ENCODE measurements at places on chromosomes 5 and 9.

- DNase-seq = no peak
These were observed 128.9 kb downstream of the CPLANE1 start for GRCh38 chr5:37120270-37120669.

- DNase-seq = no peak
These were observed 454.1 kb downstream of the ARHGEF28 start for GRCh38 chr5:74079971-74080556.

GRCh38 chr5:14036514-14036913 is 92.0 kb upstream of the DNAH5 start:
- no peak for DNase-seq

GRCh38 chr5:137616046-137616445 is 116.9 kb upstream of the SPOCK1 start:
- no peak for DNase-seq

DNA sequence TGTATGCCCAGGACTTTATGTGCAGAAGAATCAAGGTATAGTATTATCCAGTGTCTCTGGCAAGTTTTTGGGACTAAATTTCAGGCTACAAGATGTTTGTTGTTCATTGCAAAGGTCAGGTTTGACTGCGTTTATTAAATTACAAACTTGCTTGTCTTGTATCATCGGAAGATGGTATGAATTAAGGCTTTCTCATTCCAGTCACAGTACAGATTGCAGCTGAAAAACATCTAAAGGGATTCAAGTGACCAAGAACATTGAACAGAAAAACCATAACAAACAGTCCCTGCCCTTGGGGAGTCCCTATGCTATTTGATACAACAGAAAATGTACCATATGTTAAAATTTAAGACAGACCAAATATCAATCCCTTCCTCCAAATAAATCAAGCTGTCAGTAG is 244.7 kb upstream of the TNC start:
- no peak for DNase-seq

- no peak for DNase-seq
These were observed 131.9 kb downstream of the BOD1 start for GRCh38 chr5:173484569-173484968.

- DNase-seq = no peak
These were observed 37.5 kb upstream of the BOD1 start for GRCh38 chr5:173653822-173654523.

DNA sequence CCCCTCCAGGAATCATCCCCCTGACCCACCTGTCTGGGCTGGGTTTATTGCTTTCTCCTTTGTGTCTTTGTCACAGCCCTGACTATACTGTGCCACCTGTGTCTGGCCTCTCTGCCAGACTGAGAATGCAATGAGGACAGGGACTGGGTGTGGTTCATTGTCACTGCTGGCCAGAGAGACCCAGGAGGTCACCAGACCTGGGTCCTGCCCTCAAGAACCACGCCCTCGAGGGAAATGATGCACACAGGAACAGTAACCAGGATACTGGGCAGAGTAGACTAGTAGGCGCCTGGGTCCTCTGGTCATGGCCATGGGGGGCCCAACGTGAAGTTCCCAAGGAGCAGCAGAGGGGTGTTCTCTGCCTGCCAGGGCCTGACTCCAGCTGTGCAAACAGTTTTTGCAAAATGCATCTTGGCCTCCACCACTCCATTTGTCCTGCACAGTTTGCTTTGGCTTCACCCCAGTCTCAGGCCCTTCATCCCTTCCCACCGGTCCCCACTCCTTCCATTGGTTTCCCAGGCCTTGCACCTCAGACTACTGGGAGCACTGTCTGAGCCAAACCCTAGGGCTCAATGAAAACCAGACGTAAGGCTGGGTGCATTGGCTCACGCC is 17.8 kb downstream of the RGS3 start:
- DNase-seq = no peak

- no peak for DNase-seq
These were observed 85.4 kb downstream of the SEMA4D start for GRCh38 chr9:89412541-89412940.

GRCh38 chr9:7936163-7936562 is 136.6 kb upstream of the DMAC1 start:
- DNase-seq = no peak

- DNase-seq = no peak
These were observed 115.1 kb upstream of the DAP start for GRCh38 chr5:10876006-10876744.

DNA sequence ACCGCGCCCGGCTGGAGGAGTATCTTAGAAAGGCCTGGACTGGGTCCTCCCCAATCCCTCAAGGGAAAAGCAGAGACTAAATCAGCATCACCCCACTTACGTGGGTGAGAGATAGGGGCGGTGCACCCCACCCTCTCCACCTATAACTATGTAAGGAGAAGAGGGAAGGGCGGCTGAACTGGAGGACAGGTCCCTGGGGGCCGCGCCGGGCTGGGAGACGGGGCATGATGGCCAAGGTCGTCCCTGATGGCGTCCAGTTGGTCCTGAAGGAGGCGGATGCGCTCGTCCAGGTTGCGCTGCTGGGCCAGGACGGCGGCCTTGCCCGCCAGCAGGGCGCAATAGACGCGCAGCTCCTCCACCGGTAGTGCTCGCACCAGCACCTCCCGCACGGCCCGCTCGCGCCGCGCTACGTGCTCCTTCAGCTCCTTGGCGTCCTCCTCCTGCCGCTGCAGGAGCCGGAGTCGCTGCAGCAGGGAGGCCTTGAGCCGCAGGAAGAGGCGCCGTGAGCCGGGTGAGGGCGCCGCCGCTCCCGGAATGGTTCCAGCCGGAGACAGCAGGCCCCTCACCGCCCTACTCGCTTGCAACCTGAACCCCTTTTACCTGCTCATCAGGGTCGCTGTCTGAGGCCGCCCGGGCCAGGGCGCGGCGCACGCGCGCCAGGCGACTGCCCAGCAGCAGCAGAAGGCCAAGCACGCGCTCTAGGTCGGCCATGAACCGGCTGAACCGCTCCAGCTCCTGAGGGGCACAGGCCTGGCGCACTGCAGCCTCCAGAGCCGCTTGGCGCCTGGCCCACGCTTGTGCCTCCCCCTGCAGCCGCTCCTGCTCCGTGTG is 7.6 kb downstream of the SHROOM1 start:
- DNase-seq = no peak

- no peak for DNase-seq
These were observed 679 bp upstream of the KDM4C start for GRCh38 chr9:6757132-6757455.

DNA sequence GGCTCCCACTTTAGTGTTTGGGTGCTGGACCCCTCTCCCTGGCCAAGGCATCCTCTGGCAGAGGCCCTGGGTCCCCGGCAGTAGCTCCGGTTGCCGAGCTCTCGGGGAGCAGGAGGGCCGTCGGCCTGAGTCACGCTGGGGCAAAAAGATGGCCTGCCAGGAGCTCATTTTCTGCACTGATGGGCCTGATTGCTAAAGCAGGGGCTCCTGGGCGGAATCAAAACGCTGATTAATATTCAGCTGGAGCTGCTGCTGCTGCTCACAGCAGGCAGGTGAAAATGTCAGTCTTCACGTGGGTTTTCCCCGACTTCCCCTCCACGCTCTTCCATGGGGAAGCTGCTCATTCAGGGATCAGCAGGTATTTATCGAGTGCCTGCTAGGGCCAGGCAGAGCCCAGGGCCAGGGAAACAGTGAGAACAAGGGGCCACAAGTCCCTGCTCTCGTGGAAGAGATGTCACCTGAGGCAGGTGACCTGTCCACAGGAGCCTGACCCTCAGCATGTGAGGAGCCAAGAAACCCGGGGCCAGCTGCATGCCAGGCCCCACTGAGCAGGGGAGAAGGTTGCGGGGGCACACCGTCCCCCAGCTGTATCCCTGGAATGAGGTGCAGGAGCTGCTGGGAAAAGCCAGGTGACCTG is 22.1 kb downstream of the LAMC3 start:
- DNase-seq = no peak

DNA sequence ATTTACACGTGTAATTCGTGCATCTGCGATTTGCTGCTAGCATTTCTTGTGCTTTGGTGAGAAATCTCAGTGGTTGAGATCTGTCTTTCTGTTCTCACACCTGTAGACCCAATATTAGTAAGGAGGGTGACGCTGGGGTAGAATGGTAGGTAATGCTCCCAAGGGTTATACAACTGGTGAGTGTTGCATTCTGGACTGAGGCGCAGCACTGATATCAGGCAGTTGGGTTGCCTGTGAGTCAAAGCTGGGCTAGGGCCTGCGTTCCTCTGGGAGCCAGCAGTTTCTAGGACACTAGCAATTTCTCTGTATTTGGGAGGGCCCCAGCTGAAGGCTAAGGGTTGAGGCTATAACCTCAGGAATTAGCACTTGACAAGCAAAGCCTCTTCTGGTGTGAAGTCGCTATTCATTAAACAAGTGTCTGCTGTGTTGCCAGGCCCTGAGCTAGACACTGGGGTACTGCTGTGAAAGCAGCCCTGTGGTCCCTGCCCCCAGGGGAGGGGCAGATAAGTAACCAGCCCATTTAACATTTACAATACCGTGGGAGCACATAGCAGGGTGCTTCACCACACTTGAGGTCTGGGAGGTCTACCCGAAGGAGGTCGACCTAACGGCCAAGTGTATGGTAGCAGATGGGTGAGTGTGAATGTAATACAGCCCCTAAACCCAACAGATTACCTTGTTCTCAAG is 28.7 kb downstream of the LARP1 start:
- no peak for DNase-seq

DNA sequence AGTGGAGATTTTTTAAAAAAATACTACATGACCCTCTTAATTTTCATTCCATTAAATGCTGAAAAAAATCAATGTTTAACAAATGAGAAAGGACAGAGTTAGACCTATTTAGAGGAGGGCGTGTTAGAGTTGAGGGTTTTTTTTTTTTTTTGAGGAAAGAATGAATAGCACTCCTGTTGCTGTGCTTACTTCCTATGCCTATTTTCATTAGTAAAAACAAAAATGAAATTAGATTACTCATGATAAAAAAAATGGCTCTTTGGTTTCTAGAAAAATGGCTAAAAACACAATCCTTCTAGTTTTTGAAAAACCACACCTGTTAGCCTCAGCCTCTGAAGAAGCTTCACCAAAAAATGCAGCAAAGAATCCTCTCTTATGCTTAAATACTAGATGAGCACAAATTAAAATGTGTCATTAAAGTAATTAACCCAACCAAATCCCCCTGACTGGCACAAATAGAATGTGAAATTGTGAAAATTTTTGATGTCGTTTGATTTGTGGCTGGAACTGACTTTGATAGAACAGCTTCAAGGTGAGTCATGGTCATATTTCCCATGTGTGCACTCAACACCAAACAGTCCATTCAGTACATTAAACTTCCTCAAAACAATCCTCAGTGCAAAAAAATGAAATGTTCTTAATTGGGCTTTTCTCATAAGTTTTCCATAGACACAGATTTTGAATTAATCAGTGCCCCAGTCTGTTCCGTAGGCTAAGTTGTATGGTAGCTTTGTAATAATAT is 98.0 kb downstream of the MACIR start:
- DNase-seq = no peak

DNA sequence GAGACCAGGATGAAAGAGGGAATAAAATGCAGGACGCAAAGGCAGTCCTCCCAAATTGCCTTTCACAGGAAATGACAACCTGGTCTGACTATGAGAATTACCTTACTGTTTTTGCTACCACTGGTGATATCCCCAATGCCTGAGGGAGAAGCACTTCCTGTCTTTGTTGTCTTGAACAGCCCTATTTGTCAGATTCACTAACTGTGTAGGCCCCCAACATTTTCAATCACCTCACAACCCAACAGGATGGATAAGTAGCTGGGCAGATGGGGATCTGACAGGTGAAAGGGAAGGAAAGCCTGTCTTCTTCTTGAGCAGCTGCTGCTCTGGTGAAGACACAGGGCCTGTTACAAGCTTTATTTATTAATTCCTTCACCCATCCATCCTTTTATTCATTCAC is 9.7 kb downstream of the ESM1 start:
- no peak for DNase-seq

DNA sequence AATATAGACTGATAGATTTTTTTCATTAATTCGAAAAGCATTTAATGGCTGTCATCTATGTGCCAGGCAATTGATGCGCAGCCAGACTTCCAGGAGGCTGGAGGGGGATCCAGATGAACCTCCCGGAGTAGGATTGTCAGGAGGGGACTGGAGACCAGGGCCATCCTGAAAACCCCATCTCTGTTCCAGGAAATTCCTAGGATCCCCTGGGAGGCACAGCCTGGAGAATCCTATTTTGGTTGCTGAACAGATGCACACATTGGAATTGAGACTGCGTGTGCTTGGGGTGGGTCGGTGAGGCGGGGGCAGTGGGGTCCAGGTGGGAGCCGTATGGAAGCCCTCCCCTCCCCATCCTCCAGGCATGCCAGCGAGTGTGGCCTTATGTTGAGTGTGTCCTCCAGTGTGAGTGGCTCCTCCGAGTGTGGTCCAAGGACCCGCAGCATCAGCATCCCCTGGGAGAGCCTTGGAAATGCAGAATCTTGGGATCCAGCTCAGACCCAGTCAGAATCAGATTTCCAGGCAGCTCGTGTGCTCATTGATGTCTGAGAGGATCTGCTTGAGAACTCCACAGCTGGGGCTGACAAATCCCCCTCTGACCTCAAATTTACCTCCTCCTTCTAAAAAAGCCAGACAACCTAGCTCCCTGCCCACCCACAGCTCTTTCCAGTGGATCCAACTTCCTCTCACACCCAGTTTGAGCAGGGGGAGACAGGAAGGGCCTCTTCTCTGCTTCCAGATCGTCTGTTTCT is 38.7 kb downstream of the ROPN1L start:
- peak; percentile 37 for DNase-seq

DNA sequence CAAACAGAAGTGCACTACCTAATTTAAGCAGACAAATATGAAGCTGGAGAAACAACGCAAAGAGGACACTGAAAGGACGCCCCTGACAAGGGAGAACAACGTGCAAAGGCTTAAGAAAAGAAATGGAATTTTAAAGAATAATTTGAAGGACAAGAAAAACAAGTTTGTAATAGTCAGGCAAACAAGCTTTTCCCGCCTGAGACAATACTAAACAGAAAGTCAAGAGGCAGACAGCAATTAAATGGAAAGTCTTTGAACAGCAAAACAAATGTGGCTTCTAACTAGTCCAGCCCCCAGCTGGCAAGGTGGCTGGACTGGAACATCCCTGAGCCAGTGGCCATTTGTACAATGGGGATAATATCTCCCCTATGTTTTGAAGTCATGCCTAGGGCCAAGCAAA is 63.3 kb downstream of the SIL1 start:
- no peak for DNase-seq

DNA sequence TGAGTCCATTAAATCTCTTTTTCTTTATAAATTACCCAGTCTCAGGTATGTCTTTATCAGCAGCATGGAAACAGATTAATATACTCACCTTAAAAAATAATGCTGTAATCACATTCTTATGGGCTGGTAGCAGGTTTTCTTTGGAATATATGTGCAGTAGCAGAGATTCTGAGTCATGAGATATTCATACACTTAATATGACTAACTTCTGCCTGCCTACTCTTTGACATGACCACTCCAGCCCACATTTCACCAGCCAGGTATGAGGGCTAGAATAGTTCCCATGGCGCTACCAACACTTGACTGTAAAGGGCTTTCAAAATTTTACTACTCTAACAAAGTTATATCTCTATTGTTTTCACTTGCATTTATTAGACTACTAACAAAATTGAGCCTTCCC is 74.1 kb upstream of the GHR start:
- DNase-seq = no peak

GRCh38 chr9:117073071-117073470 is 341.8 kb downstream of the ASTN2 start:
- DNase-seq = no peak

- no peak for DNase-seq
These were observed 17.3 kb upstream of the TGFBI start for GRCh38 chr5:136011414-136012001.

- no peak for DNase-seq
These were observed 59.2 kb upstream of the NR4A3 start for GRCh38 chr9:99762470-99762869.

GRCh38 chr9:22898591-22898990 is 452.0 kb downstream of the DMRTA1 start:
- no peak for DNase-seq

GRCh38 chr9:88533951-88534455 is 975 bp upstream of the NXNL2 start:
- DNase-seq = peak; percentile 80
